ENCODE measurements at places on chromosomes 5 and 9.

GRCh38 chr9:15403155-15403554, 19.5 kb upstream of the SNAPC3 start:
- no peak for DNase-seq

DNA sequence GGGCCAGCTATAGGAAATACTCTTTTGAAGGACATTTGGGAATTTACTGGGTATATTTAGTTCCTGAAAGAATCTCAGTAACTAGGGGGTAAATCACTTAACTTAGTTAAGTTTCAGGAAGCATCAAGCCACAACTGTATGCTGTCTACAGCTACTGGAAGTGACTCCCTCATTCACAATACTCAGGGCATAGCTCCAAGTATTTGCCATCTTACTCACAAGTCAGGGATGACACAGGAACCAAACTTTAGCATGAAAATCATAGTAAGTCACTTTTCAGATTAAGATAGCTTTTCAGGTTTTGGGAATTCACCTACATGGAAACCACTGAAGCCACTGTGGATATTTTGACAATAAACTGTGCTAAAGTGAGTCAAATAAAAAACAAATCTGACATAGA, 242.4 kb upstream of the ATP10B start:
- DNase-seq: no peak

DNA sequence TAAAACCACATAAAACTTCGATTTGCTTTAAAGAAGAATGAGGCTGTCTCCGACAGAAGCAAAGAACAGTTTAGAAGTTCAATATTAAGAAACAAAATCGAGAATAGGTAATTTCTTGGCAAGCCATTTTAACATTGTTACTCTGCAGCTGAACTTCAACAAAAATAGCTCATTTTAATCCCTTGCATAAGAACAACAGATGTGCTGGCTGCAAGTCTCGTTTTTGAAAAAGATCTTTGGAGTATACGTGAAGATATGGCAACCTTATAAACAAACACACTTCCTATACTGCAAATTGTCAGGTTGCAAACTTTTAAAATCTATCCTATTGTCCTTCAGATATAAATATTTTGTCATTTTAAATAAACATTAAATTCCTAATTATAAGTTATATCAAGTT, 71.5 kb downstream of the FBN2 start:
- DNase-seq: no peak

DNA sequence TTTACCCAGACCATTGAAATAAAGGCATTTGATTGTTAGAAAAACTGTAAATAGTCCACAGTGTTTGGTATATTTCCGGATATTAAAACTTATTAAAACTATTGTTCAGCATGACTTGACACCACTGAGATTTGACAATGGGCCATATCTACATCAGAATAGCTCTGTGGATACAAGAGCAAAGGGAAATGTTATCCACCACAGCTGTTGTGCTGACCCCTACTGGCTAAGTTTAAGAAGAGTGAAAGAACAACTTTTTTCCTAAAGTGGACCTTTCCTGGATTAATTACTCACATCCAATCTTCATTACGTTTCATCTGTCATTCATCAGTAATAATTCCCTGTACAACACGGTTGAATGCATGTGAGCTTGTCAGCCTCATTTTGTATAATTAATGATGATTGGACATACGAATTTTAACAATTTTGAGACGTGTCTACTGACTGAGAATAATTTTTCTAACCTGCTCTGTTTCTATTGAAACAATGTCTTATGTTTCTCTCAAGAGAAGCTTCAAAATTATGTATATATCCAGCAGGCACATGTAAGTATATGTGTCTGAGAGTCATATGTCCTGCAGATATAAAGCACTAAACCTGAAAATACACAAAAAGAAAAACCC, 1952.6 kb downstream of the MAT2B start:
- peak; percentile 22 for DNase-seq

- DNase-seq: no peak
Measured at GRCh38 chr5:6674421-6674820, 38.8 kb upstream of the TENT4A start.

- no peak for DNase-seq
Measured at GRCh38 chr9:31588756-31589155, 795.7 kb upstream of the ACO1 start.

DNA sequence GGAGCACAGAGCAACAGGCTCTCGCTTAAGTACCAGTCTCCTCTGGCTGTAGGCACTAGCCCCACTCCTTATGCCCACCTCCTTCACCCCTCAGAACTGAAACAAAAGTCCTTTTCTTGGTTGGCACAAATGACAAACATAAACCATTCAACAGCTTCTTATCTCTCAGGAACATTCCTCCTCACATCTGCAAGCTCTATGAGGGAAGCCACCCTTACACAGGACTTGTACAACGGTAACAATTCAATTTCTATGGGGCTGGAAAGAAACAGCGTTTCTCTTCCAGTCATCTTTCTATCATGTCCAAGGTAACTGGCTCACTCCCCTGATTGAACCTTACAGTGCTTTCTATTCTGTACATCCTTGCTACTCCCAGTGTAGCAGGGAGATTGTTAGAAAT, 74.1 kb downstream of the CSF2 start:
- DNase-seq: no peak

DNA sequence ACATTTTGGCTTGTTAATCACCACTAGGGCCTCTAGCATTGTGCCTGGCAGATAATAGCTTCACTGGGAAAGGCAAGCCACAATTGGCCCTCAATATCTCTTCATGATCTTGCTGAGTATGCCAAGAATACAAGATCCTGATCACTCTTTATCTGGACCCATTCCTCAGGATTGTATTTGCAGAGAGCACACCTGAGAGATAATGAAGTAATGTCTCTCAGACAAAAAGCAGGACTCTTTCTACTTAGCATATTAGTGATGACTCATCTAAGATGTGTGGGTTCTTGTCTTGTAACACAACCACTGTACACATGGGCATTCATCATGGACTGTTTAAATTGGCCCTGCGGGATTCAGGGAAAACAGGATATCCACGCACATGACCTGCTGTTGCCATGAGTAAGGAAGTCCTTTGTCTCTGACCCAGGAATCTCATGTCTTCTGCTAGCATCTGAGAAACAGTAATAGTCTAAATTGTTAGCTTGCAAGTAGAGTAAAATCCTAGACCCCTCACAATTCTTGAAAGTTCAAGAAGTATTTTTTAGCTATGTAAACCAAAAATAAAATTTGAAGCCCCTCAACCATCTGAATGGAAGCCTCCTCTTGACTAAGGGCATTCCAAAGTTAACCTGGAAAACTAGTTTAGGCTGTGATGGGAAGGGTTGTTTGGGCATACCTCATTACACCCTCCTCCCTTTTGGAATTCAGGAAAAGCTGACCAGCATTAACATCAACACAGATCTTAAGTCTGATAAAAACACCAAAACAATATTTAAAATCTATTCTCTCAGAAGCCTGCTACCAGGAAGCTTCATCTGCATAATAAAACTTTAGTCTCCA, 28.0 kb upstream of the NFIL3 start:
- no peak for DNase-seq

- no peak for DNase-seq
Measured at GRCh38 chr9:91655215-91655614, 231.6 kb upstream of the NFIL3 start.

- no peak for DNase-seq
Measured at GRCh38 chr5:65823845-65824445, 101.9 kb downstream of the NLN start.

DNA sequence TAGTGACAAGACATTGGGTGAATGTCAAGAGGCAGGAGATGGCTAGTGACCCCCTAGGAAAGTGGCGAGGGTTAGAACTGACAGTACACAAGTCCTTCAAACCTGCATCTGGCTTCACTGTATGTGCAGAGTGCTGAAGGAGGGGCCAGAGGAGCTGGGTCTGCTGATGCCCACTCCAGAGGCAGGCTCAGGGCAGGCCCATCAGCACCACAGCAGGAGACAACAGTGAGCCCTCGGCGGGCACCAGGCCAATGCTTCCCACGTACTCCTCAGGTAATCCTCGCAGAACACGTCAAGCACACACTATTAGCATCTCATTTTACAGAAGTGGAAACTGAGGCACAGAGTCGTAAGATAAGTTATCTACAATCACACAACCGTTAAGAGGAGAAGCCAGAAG, 76.1 kb upstream of the SH3PXD2B start:
- no peak for DNase-seq

GRCh38 chr5:95646569-95647431, at the start of gene RFESD:
TSS of gene RFESD (plus strand) at chr5:95646777. CDS start at chr5:95652272, 5,495 bp downstream.
- peak; percentile 75 for DNase-seq

- DNase-seq: no peak
Measured at GRCh38 chr5:10632110-10632761, 68.4 kb downstream of the ANKRD33B start.

- no peak for DNase-seq
Measured at GRCh38 chr5:115544043-115544435, 536 bp downstream of the FEM1C start.

DNA sequence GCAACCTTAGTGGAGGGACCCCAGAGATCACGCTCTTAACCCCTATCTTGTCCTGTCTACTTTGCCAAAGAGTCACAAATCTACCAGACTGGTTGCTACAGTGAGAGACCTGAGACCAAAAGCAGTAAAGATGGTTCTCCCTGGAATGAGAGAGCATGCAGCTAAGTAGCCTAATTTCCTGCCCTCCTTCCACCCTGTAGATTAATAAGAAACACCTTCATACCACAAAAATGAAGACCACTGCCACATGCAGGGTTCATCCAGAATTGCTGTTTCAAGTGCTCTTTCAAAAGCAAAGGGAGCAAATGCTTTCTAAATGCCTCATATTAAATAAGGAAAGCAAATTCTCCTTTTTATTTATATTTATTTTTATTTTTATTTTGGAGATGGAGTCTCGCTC, 119.1 kb downstream of the UGCG start:
- no peak for DNase-seq

DNA sequence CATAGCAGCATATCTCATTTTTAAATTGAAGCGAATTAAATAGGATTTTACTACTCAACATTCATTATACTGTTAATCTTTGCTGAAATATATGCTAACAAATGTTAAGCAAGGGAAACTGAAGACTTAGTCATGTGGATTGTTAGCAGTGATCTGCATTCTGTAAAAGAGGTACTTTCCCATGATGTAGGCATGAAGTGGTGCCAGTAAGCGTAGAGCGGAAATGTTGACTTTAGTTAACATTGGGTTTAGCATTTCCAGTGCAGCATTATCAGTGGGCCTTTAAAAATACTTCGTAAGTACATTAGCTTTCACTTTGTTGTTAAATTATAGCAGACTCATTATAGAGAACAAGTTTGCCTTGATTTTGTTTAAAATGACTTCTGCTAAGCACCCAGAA, 130.3 kb downstream of the CDC42SE2 start:
- DNase-seq: peak; percentile 45

All from retinal pigment epithelial cell (primary cell).